ENCODE measurements at places on chromosomes 12 and 14. TPM values are rescaled to one million over a fixed set of nuclear protein-coding genes. Genes with fewer than 3 reads are reported as not detected.

The EFS gene
- 18.2 TPM for total RNA-seq

The OR4E2 gene
- not detected for total RNA-seq

The LMBR1L gene
- total RNA-seq: 38.5 TPM

The SYNDIG1L gene
- total RNA-seq: 1.1 TPM

The DYNLL1 gene
- total RNA-seq: 210 TPM

The PLEKHD1 gene
- total RNA-seq: 0.83 TPM

The ANG gene
- 16.3 TPM for total RNA-seq

The B4GALNT1 gene
- 2.5 TPM for total RNA-seq

DNA sequence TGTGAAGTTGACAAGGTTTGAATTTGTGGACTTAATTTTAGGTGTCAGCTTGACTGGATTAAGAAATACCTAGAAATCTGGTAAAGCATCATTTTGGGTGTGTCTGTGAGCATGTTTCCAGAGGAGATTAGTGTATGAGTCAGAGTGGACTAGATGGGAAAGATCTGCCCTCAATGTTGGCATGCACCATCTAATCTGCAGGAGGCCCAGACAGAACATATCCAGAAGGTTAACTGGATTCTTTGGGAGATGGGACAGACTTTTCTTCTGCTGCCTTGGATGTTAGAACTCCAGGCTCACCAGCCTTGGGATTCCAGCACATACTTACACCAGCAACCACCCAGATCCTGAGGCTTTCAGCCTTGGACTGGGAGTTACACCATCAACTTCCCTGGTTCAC, 14.1 kb downstream of the SGPP1 start:
- no peak for DNase-seq

GRCh38 chr12:26803552-26803951, 29.4 kb downstream of the ITPR2 start:
- DNase-seq: no peak

DNA sequence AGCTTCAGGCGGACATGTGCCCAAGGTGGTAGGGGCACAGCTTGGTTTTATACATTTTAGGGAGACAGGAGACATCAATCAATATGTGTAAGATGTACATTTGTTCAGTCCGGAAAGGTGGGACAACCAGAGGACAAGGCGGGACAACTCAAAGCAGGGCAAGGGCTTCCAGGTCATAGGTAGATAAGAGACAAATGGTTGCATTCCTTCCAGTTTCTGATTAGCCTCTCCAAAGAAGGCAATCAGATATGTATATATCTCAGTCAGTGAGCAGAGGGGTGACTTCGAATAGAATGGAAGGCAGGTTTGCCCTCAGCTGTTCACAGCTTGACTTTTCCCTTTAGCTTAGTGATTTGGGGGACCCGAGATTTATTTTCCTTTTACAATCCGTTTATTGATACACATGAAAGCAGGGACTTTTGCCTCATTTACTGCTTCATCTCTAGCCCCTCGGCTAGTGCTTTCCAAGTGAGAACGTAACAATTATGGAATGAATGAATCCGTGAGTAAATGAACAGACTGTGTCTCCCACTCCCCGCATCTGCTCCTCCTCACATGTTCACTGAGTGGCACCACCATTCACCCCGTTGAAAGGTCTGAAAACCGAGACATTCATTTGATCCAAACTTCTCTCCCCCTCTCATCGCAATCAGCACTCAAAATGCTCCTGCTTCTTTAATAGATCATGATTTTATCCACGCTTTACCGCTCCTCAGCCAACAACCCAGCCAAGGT, 6.9 kb upstream of the HSPB8 start:
- DNase-seq: no peak

- no peak for DNase-seq
Measured at GRCh38 chr14:28461389-28461788, 305.2 kb upstream of the FOXG1 start.

DNA sequence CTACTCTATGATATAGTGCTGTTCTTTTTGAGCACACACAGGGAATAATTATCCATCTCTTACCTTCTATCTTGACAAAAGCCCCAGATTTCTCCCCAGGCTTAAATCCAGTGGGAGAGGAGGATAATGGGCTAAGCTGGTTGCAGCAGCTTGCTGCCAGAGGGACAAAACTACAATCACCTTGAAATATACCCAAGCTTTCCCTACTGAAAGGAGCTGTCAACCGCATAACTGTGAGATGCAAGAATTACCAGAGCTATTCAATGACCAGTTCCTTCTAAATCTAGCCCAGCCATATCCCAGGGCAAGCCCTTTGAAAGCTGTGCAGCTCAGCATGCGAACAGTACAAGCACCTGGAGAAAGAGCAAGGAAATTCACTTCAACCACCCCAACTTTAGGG, 943 bp upstream of the MGAT4C start:
- DNase-seq: no peak

- DNase-seq: no peak
Measured at GRCh38 chr14:72111911-72112310, 179.7 kb downstream of the RGS6 start.

DNA sequence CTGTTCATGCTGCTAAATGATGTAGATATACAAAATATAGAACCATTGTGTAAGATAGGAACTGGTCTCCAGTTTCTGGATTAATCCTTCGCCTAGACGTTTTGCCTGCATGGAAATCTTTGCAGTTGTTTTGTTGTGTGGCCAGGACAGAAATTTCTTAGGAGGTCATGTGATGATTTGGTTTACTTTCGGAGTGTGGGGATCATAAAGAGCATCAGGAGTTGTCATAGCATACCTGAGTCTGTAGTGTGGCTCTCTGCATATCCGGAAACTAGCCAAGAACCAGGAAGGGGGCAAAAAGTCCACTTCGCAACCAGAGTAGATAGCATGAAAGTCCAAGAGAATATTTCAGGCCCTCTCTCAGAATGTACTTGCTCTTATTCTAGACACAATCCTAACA, 3.1 kb downstream of the SAMD4A start:
- no peak for DNase-seq

GRCh38 chr14:77409131-77409533, 14.2 kb downstream of the NOXRED1 start:
- DNase-seq: no peak

GRCh38 chr14:54209511-54210250, 187.1 kb upstream of the CDKN3 start:
- no peak for DNase-seq

- DNase-seq: peak; percentile 83
Measured at GRCh38 chr14:32077081-32078022, at the start of gene ARHGAP5. Gene ARHGAP5, plus strand, starts transcription at chr14:32077304. Its CDS starts 13,366 bp downstream, at chr14:32090670.

- peak; percentile 25 for DNase-seq
Measured at GRCh38 chr12:108772891-108773797, 41.8 kb upstream of the CORO1C start.

- no peak for DNase-seq
Measured at GRCh38 chr12:62808166-62808879, 126.6 kb downstream of the PPM1H start.

- DNase-seq: no peak
Measured at GRCh38 chr14:81172881-81173280, 47.9 kb downstream of the GTF2A1 start.

GRCh38 chr12:107461222-107461975, 224.2 kb upstream of the PWP1 start:
- peak; percentile 57 for DNase-seq

- DNase-seq: no peak
Measured at GRCh38 chr12:8678661-8679111, 16.1 kb upstream of the MFAP5 start.

- DNase-seq: no peak
Measured at GRCh38 chr14:22530127-22530526, 58.9 kb downstream of the DAD1 start.

DNA sequence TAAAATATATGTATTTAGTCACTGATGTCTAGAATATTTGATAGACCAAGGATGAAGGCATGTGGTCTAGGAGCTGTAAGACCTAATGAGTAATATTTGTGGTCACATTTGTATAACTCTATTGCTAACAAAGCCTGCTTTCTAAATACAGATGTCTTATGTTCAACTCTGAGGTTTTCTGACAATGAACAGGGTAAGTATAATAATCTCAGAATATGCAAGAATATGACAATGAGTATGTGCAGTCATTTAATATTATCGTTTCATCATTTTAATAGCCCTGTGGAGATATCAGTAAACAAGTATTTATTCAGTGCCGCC, 389.6 kb downstream of the LRIG3 start:
- DNase-seq: no peak

- no peak for DNase-seq
Measured at GRCh38 chr14:74245292-74245691, 6.0 kb downstream of the VSX2 start.

- DNase-seq: no peak
Measured at GRCh38 chr12:53966385-53967133, 6.4 kb upstream of the HOXC11 start.

DNA sequence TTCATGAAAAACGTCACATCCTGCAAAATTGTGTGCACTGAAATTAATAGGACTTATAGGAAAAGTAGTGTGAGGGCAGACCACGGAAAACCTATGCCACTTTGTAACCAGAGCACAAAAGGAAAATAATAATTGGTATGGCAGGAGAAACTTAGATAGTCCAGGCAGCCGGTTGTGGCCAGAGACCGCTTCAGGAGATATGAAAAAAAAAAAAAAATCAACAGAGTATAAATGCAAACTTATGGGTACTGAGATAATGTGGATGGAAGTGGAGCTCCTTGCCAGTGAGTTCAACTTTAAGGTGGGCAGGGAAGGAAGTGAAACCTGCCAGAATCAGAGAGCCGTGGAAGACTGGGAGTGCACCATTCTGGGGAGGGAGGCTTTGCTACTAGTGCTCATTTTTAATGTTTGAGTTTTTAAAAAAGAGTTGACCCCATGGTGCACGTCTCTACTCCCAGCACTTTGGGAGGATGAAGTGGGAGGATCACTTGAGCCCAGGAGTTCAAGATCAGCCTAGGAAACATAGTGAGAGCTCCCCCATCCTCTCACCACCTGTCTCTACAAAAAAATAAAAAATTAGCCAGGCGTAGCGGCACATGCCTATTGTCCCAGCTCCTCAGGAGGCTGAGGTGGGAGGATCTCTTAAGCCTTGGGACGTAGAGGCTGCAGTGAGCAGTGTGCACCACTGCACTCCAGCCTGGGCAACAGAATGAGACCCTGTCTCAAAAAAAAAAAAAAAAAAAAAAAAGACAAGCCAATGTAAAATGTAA, 34.3 kb upstream of the METAP2 start:
- DNase-seq: no peak

DNA sequence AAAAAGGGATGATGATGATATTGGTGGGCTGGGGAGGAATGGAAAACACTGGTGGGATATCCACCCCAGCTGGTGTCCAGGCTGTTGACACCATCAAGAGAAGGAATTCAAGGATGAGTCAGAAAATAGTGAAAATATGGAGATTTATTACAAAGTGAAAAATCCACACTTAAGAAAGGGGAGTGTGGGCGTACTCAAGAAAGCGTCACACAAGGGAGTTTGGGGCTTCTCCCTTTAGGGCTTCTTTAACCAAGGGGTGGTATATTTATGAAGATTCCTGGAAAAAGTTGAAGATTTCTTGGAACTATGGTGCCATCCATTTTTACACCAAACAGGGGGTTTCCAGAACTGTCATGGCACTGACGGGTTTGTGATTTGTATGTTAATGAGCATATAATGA, 63.1 kb upstream of the ARID2 start:
- DNase-seq: no peak

DNA sequence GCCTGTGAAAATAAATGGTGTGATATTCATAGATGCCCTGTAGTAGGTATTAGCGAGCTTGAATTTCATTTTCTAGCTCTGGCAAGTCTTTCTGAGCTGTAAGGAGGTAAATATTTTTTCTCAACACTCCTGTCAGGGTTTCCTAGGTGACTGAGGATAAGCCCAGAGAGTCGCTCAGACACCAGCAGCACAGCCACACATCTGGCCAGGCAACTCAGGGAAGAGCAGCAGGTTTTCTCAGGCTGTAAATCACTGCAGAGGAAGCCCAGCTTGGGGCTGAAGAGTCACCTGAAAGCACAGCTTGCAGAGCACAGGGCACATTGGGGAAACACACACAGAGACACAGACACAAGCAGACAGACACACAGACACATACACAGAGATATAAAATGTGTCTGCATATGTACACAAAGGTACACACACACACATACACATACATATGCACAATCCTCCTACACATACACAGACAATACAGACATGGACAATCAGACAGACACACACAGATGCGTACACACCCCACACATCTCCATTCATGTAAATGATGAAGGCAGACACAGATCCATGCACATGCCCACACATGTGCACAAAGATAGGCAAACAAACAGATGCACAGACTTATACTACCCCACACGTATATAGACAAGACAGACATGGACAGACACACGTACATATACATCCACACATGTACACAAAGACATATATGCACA, 232.0 kb upstream of the TMTC1 start:
- no peak for DNase-seq
